ENCODE measurements at places on chromosomes 6 and 20.

DNA sequence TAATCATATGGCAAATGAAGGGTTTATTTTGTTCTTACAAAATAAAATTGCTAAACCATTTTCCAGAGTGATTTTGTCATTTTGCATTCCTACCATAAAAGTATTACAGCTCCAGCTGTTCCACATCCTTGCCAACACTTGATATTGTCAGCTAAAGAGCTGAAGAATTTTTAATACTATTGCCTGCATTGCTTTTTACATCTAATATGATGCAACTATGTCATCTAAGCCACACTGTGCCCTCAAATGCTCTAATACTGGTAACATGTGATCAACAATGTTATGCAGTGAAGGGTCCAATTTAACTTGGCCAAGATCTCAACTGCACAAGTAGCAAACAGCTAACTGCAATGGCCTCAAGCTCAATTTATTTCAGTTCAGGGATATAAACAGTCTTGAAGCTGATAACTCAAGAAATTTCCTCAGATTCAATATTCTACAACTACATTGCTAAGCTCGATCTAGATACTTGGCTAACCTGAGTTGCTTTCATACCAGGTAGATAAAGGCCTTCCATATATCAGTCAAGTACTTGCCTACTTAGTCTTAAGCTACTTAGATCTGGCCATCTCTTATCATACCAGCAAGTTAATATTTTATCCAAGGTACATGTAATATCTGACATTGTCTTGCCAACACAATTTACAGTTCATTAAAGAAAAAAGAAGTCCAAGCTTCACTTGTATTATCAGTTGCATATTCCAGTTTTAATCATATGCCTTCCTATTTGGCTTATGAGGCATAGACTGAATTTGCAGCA lies 17.0 kb downstream of the AKIRIN2 start:
- no peak for DNase-seq

DNA sequence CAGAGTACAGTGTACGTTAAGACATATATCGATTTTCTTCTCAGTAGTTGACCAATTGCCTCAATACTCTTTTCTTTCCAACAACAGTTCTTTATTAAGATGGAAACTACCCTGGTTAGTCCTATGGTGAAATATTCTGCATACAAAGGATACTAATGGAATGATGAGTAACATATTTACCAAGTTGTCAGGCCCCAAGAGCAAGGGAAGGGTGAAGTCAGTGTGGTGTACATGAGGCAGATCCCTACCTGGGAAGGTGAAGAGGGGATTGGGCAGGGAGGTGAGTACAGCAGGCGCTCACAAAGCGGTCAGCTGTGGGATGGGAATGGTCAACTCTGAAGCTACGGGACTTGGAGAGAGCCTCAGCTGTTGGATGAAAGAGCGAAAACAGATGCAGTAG lies 29.7 kb downstream of the GJA1 start:
- DNase-seq, result no peak

DNA sequence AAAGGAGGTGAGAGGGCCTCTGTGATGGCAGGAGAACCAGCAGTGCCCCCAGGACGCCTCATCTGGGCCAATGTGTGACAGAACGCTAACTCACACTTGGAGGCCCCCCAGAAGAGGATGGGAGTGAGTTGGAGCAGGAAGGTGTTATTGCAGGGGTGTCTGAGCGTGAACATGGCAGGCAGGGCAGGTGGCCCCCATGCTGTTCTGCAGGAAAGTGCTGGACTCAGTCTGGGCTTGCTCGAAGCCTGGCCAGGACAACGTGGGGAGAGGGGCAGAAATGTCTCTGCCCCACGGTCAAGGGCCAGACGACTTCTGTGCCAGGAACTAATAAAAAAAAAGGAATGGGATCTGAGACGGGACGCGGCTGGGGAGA lies 931 bp upstream of the EBF4 start:
- no peak for DNase-seq

GRCh38 chr6:118574051-118574865 lies 26.2 kb downstream of the PLN start:
- no peak for DNase-seq

DNA sequence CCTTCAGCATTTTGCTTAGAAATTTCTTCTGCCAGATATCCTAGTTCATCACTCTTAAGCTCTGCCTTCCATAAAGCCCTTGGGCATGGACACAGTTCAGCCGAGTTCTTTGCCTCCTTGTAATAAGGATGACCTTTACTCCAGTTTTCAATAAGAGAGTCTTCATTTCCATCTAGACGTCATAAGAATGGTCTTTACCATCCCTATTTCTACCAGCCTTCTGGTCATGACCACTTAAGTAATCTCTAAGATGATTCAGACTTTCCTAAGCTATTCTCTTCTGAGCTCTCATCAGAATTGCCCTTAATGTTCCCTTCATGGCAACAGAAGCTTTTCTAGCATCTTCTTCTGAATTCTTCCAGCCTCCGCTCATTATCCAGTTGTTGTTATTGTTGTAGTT lies 126.1 kb downstream of the TFAP2C start:
- no peak for DNase-seq

- DNase-seq, result no peak
Observed at GRCh38 chr6:84583784-84584183, 180.6 kb downstream of the TBX18 start.

- no peak for DNase-seq
Observed at GRCh38 chr20:3275064-3275935, 36.3 kb upstream of the SLC4A11 start.

GRCh38 chr6:28673787-28674671 lies 148.3 kb downstream of the GPX5 start:
- no peak for DNase-seq

DNA sequence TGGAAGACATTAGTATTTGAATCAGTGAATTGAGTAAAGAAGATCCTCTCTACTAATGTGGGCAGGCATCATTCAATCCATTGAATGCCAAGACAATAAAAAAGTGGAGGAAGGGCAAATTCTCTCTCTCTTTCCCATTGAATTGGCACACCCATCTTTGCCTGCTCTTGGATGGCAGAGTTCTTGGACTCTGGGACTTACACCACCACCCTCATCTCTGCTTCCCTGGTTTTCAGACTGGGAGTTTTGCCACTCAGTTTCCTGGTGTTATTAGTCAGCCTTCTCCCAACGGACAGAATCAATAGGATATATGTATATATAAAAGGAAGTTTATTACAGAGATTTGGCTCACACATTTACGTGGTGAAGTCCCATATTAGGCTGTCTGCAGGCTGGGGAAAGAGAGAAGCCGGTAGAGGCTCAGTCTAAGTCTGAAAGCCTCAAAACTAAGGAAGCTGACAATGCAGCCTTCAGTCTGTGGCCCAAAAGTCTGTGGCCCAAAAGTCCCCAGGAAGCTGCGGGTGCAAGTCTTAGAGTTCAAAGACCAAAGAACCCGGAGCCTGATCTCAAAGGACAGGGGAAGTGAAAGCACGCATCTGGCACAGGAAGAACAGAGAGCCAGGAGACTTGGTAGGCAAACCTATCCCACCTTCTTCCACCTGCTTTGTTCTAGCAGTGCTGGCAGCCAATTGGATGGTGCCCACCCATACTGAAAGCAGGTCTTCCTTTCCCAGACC lies 64.4 kb downstream of the SMPDL3A start:
- no peak for DNase-seq

DNA sequence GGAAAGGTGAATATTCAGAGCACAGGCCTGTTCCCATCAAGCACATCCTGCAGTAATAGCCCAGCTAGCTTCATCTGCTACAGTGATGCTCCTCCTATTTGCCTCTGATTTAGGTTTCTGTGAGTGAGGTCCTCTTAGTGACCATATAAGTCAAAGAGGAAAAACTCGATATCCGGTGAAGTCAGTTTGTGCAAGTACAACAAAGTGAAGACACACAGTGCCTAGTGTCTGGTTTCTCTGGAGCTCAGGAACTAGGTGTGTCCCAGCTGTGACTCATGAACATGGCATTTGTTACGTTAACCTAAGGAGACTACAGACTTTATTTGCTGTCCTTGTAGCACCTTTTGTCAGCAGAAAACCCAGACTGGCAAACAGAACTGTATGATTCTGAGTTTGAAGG lies 33.9 kb downstream of the EDN1 start:
- DNase-seq, result no peak

DNA sequence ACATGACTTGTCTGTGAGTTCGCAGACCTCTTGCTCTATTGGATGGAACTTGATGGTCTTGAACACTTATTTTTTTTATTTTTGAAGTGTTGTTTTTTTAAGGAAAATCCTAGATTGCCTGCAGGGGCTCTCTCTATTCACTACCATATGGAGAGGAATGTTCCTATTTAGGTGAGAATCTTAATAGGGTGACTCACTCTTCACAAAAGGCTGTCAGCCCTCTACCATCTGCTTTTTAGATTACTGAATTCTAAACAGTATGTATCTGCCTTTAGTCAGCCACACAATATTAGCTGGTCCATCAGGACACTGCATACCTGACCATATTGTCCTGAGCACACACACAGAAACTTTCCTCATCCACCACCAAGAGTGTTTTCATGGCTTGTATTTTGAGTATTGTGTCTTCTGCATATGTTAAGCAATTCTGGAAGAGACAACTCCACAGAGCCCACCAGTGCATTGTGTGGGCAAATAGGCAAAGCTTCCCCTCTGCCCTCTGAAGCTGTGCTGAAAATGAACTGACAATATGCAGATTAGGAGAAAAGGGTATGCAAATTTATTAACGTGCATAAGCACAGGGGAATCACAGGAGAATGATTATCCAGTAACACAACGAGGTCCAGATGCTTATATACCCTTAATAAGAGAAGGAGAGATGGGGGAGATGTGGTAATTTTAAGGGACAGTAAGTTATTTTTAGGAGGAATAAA lies 6.6 kb upstream of the BTBD9 start:
- DNase-seq, result no peak

- no peak for DNase-seq
Observed at GRCh38 chr6:10453596-10453995, 38.7 kb upstream of the TFAP2A start.

DNA sequence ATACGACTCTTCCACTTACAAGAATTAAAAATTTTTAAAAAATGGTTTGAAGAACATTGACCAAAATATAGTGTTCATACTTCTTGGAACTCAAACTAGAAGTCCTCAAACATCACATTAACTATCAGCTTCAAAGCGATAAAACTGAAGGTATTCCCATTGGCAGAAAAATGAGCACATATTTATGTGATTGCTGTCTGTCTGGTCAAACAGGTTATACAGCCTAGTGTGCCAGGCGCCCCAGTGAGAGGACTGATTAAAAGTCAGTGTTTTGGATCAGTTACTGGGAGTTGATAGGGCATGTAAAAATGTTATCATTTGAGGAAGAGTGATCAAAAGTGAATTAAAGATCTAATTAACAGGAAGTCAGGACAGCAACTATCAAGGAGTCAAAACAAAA lies 738.8 kb downstream of the HDGFL1 start:
- no peak for DNase-seq

DNA sequence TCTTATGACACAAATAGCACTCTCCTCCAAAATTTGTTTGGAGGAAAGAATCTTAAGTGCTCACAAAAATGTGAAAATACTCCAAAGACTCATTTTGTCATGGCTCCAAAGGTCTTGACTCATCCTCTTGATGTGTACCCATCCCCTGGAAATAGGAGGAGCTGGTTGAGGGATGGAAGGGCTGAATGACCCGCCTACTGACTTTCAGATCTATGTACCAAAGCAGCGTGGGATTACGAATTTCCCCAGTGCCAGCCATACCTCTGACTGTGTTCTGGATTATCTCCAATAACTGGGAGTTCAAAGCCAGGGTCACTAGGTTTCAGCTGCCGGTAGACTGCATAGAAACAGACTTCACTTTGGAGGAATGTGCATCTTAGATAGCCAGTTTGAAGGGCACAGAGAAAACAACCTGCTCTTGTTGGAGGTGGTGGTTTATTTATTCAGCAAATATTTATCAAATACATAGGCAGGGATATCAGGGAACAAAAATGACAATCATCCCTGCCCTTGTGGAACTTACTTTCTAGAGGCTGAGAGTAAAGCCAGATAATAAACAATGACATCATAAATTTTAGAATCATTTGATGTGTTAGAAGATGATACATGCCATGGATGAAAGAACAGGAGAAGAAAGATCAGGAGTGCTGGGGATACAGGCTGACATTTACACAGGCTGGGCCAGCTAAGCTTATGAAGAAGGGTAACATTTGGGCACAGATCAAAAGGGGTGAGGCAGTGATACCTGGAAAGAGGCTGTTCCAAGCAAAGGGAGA lies 246.6 kb downstream of the TBXT start:
- no peak for DNase-seq

- no peak for DNase-seq
Observed at GRCh38 chr6:32638532-32639219, 1.5 kb downstream of the HLA-DQA1 start.

DNA sequence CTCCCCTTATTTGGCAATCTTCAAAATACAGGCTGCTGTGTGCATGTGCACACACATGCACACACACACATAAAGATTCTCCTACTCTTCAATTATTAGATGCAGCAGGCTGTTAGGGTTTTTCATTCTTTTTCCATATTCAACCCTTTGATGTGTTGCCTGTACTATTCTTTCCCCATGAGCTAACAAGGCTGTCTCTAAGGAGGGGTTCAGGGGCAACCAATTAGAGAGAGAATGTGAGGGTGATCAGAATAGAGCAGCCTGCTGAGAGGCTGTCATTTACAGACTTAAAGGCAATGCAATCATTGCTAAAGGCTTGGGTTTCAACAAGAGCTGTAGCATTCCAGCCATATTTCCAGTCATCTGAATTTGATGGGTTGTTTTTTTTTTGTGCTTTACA lies 467.4 kb upstream of the ID4 start:
- no peak for DNase-seq

DNA sequence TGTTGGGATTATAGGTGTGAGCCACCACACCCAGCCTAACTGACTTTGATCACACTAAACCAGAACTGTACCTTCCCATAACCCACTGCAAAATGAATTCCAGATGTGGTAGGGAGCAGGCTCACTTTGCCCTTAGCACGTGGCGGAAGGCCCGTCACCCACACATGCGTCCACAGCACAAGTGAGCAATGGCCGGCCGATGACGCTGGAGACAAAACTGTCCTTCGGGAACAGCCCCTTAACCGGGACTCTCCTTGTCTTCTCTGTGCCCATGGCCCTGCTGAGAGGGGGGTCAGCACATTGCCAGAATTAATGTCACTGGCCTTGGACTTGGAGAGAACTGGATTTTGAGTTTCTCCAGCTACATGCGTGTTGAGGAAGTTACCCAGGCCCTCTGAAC lies 107.2 kb downstream of the TOX2 start:
- DNase-seq, result no peak

DNA sequence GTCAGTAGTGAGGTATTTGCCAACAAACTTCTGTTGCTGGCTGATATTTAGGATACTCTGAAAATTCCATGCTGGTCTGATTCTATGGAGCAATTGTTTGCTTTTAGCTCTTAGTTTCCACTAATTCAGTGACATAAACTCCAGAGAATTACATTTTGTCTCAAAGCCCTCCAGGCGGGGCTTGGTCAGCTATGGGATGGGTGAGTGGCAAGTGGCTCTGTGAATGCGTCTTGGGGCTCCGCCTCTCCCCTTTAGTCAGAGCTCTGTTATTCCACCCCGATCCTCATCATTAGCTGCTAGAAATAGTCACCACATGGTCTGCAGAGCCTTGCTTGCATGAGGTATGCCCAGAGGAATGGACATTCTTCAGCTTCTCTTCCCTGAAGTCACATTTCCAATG lies 540.6 kb downstream of the QKI start:
- no peak for DNase-seq

GRCh38 chr6:115131709-115132490 lies 789.1 kb upstream of the HS3ST5 start:
- DNase-seq, result no peak
